ENCODE measurements at places on chromosomes 7 and 10.

DNA sequence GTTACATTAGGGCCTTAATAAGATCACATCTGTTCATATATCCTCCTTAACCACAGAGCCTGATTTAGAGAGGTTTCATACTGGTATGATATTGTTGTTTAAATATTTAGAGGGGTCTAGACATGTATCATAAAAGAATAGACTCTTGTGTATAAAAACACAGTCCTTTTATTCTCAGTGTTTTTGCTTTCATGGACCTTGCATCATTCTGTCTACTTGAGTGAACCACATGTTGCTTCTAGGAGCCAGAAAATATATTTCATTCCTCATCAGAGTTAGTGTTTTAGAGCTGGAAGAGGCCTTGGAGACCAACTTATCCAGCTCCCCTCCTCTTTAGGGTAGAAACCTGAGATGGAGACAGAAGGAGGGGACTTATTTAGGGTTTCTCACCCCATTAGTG is 312.8 kb downstream of the LRMDA start:
- DNase-seq, result no peak

DNA sequence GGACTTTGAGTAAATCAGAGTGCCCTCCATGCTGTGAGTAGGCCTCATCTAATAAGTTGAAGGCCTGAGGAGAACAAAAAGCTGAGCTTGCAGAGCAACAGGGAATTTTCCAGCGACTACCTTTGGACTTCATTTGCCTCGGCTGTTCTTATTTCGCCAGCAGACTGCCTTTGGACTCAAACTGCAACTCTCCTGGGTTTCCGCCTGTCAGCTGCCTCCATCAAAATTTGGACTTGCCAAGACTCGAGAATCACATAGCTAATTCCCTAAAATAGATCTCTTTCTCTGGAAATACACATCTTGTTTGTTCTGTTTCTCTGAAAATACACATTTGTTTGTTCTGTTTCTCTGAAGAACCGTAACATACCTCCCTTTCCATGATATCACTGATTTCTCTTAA is 93.8 kb downstream of the ITGB8 start:
- DNase-seq, result no peak

- no peak for DNase-seq
These were observed 20.8 kb downstream of the SFTPD start for GRCh38 chr10:79928028-79928583.

GRCh38 chr7:104971290-104972071 is 42.5 kb upstream of the KMT2E start:
- no peak for DNase-seq

DNA sequence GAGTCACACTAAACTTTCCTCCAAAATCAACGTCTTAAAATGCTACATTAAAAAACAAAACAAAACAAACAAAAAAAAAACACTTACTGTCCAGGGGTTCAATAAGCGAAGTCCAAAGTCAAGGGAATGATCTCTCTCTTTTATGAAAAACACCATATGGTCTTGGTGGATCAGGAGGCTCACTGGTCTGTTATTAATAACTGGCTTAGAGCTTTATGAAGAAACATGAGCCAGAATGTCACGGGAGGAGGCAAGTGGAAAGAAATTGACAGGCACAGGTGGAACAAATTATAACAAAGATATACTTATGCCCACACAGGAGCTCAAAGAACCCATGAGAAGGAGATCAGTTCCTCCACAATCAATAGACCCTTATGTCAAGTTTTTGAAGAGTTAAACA is at the start of gene MRLN:
MRLN (minus strand) TSS at position 189 of the 400 bp plus-strand sequence.
- no peak for DNase-seq

GRCh38 chr10:111758593-111758992 is 425.0 kb downstream of the GPAM start:
- DNase-seq, result no peak

GRCh38 chr10:97399843-97400545 is 1.1 kb downstream of the RRP12 start:
- DNase-seq, result peak; percentile 81

- DNase-seq, result no peak
These were observed 18.7 kb downstream of the TACR2 start for GRCh38 chr10:69397972-69398371.

GRCh38 chr7:22668971-22669401 is 58.0 kb upstream of the IL6 start:
- peak; percentile 81 for DNase-seq

DNA sequence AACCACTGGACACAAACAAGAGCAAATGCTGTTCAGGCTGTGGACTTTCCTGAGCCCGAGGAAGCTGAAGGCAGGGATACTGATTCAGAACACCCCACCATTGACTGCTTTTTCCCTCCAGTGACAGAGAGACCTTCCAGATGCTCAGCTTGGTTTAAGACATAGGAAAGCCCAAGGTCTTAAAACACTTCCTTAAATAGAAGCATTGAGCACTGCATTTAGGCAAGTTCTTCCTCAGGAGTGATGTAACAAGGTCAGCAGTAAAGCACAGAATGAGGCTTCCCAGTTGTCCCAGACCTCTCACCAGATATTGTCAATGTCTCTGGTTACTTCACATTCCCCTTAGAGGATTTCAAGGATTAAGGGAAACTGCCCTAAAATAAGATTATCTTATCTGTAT is 19.6 kb upstream of the CDCA7L start:
- no peak for DNase-seq

DNA sequence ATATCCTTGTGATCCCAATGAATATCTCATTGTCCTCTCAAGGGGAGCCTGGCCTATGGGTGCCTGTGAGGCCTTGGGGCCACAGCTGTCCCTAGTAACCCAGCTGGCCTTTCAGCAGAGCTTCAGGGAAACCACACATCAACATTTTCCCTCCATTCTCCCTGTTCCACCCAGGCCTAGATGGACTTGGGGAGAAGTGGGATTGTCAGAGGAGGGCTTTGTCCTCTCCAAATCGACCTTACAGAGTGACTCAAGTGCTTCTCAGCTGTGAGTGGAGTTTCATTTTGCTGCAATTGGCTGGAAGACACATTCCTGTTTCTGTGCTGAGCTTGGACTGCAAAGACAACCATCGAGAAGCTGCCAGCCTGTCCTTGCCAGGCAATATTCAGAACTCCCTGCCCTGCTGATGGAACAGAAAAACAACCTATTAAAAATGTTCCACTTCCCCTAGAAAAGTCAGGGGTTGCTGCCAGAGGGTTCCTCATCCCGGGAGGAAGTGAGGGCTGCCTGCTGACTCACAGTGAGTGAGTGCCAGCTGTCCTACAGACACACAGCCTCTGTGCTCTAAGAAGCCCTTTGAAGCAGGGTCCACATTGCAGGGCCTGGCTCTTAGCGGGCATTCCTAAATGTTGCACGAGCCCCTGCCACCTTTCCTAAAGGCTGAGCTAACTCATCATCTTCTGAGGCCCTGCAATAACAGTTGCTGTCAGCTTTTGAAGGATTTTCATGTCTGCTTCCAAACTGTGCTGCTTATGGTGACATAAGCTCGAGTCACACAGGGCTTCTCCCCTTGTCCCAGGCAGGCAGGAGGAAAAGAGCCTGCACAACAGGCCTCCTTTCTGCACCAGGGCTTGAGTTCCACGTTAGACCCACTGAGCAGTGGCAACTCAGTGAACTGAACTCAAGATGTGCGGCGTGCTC is 20.5 kb downstream of the STRA8 start:
- DNase-seq, result peak; percentile 35

DNA sequence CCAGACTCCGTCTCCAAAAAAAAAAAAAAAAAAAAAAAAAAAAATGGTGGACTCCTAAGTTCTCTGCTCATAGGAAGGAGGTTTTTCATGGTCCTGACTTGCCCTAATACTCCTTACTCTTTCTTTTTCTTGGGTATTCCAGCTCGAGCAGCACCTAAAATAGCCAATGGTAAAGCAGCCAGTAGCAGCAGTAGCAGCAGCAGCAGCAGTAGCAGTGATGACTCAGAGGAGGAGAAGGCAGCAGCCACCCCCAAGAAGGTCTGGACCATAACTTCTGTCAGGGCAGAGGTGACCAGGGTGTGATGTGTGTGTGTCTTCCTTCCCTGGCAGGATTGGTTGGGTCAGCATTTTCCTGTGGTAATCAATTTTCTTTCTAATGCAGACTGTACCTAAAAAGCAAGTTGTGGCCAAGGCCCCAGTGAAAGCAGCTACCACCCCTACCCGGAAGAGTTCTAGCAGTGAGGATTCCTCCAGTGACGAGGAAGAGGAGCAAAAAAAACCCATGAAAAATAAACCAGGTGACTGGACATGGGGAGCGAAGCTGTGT is 6.9 kb downstream of the NOLC1 start:
- no peak for DNase-seq

DNA sequence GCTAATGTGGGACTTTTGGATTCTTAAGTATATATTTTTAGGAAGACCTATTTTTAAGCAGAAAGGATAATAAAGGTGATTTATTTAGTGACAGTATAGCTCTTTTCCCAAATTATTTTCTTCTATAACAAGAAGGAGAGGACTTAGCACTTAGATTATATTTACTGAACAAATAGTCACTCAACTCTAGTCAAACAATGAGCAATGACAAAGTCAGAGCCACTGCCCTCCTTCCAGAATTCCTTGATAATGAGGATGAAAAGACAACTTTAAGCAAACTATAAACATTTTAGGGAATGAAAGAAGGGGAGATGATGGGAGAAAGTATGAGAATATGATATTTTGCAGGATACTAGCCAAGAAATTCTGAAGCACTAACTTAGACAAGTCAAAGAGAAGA is 293.5 kb upstream of the YAE1 start:
- DNase-seq, result no peak

GRCh38 chr10:77537720-77538373 is 99.8 kb downstream of the KCNMA1 start:
- no peak for DNase-seq

GRCh38 chr7:1027242-1028043 is 16.9 kb upstream of the GPR146 start:
- DNase-seq, result peak; percentile 55

DNA sequence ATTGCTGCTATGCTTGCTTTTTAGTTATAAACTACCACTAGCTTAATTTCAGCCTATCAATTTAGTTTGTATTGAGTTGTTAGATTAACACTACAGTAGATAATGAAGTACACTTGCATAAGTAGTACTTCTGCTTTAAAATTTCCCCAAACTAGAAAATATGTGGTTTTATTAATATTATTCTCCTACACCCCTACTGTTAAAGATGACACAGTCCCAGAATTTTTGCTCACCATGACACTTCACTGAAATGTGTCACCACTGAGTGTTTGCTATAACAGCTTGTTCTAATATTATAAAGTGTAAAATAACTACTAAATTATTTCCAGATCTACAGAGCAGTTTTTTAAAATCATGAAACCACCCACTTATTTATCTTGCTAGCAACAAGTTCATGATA is 31.6 kb downstream of the RHEB start:
- DNase-seq, result no peak

GRCh38 chr7:144452064-144452463 is 48.6 kb upstream of the NOBOX start:
- no peak for DNase-seq

- no peak for DNase-seq
These were observed 131.3 kb downstream of the CDK14 start for GRCh38 chr7:90727412-90727811.

DNA sequence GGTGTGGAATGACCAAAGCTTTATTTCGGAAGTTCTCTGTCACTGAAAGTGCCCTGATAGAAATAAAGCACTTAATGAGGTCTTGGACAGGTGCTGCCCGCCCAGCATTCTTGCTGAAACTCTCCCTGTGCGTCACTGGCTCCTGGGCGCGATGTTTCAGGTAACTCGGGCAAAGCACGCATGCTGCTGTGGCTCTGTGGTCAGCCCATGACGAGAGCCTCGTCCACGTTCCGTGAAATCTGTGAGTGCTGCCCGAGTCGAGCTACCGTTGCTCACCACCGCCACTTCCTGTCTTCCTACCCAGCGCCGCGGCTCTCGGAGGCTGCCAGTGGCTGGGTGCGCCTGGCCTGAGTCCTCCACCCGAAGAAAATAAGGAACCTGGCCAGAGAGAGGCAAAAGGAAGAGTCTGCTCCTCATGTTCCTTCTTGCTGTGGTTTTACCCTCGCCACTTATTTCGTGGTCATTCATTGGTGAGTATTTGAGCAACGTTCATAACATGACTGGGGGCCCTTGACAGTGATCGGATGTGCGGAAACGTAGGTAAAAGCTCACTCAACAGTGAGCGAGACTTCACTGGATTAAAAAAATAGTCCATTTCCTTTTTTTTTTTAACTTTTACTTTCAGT is 95.5 kb downstream of the MAP3K8 start:
- peak; percentile 94 for DNase-seq

DNA sequence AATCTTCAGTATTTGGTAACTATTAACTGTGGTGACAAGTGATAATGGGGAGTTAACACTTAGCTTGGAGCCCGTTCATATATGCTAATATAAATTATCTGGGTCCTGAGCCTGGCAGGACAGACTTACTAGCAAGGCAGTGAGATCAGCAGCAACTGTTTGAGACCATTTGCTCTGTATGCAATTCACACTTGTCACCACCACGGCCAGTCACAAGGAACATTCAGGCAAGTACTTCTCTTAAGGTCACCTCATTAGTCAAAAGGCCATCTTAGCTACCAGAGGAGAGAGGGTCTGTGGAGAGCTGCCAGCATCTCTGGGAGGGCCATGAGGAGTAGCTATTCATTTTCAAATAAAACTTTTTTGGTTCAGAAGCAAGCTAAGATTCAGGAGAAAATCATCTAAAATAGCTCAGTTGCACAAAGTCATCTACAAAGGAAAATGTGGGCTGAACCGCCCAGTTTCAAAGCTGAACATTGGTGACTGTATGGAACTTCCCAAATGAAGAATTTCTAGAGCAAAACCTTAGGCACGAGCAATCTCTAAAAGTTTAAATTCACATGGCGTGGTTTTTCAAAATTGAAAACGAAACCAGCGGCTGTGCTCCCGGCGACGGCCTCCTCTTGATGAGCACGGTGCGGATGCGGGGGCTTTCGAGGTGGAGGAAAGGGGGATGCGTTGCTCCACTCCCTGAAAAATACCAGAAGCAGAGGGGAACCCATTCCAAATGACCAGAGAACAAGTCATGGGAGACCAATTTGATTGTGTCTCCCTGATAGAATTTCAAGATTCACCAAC is 233.5 kb upstream of the MGMT start:
- no peak for DNase-seq

DNA sequence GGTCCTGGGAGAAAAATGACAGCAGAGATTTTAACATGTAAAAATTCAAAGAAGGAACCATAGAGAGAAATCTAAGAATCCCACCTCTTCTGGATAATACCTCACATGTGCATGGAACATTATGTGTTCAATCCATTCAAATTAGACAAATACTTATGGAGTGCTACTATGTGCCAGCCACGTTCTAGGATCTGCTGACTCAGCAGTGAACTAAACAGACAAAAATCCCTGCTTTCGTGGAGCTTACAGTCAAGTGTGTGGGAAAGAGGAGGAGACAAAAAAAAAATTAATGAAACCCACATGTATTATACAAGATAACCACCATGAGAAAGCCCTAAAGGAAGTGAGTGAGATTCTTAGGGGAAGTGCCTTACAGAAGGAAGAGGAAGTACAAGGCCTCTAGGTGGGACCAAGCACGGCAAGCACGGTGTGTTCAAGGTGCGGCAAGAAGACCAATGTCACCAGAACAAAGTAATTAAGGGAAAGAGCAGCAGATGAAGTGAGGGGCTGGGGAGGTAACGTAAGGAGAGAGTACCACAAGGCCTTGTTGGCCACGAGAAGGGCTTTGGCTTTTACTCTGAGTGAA is 71.0 kb downstream of the SLC25A13 start:
- no peak for DNase-seq

Measured in trophoblast cell (in vitro differentiated cells and primary cell).